ENCODE measurements at places on chromosomes 1 and 21.

DNA sequence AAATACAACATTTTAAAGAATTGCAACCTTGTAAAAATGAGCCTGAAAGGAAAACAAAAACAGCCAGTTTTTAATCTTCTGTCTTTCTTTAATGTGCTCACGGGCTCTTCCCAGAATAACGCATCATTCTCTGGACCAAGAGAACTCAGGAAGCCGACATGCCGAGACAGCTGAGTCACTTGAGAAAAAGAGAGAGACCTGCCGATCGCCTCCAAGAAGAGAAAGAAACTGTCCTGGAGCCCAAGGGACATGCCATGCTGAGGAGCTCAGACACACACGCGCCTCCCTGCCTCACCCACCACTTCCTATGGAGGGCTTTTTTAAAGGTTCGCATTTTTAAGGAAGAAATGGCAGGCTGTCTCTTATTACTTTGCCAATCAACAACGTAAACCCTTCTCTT, 176.4 kb downstream of the ZNF281 start:
- DNase-seq = no peak

- no peak for DNase-seq
These were observed 43.0 kb upstream of the ADAMTS1 start for GRCh38 chr21:26888256-26888655.

DNA sequence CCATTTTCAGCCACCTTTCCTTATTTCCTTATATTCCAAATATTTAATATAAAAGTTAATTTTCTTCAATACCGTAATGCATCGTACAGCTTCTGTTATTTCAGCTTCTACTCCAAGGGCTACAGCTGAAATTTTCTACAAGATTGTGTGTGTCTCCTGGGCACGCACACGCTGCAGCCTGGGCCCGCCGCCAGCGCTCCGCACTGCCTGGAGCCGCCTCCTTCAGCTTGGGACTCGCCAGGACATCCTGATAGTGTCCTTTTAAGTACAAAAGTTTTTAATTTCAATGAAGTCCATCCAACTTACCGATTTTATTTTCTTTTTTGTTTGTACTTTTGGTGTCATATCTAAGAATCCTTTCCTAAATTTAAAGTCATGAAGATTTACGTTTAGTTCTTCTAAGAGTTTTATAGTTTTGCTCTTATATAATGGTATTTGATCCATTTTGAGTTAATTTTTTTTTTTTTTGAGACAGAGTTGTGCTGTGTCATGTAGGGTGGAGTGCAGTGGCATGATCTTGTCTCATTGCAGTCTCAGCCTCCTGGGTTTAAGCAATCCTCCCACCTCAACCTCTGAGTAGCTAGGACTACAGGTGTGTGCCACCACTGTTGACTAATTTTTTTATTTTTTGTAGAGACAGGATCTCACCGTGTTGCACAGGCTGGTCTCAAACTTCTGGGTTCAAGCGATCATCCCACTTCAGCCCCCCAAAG, 82.8 kb downstream of the AXDND1 start:
- DNase-seq = no peak

DNA sequence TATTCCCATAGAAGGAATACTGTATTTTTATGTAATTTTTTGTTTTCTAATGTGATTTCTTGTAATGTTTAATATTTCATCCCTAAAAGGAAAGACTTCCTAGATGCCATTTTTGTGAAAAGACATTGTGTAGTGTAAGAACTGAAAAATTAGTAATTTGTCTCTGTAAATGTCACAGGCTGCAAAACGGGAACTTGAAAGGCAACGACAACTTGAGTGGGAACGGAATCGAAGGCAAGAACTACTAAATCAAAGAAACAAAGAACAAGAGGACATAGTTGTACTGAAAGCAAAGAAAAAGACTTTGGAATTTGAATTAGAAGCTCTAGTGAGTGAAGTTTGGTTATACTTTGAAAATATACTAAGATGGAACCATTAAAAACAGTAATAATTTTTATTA, 132.2 kb downstream of the ITSN1 start:
- DNase-seq = no peak

Data from LNCaP clone FGC (cell line).